Substantia nigra (tissue), 51 donors: ENCODE measurements at places on chromosomes 12 and 14.

- DNase-seq, result no peak
Measured at GRCh38 chr14:92487513-92488133, 26.0 kb upstream of the RIN3 start.

DNA sequence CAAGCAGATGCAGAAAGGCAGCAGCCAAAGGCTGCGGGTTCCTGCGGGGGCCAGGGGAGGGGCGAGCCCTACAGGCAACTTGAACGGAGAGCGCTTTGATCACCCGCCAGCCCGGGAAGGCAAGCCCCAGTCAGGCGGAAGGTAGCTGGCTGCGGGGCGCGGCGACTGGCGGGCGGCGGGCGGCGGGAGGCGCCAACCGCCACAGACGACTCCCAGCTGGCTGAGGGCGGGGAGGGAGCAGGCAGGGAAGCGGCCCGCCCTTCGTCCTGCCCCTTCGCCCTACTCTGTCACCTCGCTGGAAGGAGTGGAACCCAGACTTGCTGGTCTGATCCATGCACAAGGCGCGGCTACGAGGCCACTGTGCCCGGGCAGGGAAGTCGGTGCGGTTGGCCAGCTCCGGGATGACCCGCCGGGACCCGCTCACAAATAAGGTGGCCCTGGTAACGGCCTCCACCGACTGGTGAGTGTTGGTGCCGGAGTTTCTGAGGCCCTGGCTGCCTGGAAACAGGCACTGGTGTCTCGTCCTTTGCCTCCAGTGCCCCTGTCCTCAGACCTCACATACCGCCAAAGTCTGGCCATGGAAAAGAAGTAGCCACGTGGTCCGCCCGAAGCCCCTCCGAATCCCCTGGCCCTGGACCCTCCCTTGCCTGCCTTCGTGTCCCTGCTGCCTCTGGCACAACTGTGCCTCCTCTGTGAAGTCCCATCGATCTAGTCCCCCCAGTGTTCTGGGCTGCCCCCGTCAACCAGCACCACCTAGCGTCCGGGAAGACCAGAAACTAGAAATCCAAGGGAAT is 15.4 kb upstream of the CARMIL3 start:
- peak; percentile 78 for DNase-seq

DNA sequence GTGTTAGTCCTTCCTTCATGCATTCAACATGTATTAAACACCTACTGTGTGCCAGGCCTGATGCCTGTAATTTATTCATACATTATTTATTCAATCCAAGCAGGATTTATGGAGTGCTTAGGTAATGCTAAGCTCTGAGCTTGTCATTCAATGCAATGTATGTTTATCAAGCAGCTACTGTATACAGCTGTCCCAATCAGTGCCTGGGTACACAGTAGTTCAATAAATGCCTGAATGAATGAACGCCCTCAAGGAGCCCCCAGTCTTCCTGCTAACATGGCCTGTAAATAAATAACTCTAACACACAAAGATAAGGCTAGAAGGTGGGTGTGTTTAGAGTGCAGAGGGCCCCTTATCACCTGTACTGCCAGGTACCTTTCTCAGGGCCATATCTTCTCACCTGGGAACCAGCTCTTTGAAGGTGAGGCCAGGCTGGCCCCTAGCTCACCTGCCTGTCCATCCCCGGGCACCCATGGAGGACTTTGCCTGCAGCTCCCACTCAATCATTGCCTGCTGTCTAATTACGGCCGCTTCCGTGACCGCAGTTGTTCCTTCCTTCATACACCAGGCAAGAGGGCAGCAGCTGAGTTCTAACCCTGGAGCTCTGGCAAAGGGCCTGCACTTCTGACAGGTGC is 20.0 kb upstream of the KDM2B start:
- no peak for DNase-seq

- peak; percentile 50 for DNase-seq
Measured at GRCh38 chr12:132593938-132594358, 16.4 kb downstream of the LRCOL1 start.

DNA sequence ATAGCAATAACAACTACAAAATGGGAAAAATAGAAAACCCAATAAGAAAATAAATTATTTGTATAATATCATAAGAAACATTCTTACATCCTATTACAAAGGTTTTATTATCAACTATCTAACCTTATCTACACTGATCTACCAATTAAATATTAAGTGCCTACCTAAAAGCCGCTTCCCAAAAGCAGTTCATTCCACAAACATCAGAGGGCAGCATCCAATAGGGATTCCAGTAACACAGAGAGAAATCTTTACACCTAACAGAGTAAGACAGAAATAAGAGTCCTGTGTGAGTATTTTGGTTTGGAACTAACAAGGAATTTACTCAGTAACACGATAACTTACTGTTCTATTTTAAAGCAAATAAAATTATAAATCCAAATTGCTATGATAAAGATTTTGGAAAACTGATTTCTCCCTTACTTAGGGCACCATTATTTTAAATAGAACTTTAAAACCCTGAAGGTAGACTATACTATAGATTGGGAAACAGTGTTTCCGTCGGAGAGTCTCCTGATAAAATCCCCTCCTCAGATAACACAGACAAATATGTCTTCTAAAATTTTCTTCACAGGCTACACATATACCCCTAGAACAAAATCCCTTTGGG is 15.0 kb downstream of the GXYLT1 start:
- no peak for DNase-seq

DNA sequence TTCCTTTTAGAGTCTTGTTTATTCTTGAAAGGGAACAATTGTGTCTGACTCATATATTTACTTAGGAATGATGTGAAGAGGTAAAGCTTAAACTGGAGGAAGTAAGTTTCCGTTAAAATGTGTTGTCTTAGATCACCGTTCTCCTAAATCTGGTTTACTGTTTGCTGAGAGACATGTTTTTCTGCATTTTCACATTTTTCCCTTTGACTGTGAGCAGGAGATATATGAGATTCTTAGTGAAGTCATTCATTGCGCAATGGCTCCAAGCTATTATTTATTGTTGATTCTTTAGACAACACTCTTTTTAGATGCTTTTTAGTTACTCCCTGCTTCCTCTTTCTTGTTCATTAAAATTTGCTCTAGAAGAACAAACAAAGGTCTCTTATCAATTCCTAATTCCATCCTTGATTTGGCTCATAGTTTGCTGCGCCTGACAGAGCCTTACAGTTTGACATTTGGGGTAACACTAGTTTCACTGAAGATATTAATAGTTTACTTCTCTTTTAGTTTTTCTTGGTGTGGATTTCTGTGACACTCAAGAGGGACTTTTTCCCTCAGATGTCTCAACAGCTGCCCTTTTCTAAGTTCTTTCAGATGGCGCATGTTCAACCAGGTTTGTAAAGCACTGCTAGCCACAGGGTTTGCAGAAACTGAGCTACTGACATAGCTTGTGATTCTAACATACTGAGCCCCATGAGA is 11.4 kb downstream of the CLECL1 start:
- no peak for DNase-seq

GRCh38 chr12:110367181-110367864 is 36.2 kb downstream of the ANAPC7 start:
- DNase-seq, result no peak

DNA sequence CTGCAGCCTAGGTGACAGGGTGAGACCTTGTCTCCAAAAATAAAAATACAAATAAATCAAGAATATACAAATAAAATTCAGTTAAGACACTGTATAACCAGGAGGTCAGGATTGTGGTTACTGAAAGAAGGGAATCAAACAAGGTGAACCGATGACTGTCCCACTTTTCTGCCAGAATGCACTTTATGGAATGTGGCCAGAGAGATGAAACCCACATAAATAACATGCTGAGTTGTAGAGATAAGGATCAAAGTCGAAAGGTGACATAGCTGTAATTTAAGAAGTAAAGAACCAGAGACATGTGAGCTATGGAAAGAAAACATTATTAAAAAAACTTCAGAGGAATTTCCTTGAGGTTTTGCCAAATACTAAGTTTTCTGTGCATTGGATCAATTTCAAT is 1098.2 kb upstream of the USP15 start:
- DNase-seq, result no peak

DNA sequence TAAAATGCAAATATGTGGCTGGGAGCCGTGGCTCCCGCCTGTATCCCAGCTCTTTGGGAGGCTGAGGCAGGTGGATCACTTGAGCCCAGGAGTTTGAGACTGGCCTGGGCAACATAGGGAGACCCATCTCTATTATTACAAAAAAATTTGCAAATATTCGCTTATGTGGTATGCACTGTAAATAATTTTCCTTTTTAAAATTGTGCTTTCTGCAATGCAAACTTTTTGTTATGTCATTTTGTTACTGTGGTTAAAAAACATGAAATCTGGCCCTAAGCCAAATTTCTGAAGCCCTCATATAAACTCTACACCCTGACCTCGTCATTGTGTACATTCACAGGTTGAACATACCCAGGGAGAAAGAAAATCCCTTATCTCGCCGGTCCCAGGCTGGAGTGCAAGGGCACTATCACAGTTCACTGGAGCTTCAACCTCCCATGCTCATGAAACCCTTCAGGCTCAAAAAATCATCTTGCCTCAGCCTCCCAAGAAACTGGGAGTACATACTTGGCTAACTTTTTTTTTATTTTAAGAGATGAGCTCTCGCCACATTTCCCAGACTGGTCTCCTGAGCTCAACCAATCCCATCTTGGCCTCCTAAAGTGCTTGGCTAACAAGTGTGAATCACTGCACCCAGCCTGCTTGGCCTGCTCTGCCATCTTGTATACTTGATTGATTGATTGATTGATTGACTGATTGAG is 24.7 kb downstream of the TRAPPC6B start:
- DNase-seq, result no peak

- DNase-seq, result no peak
Measured at GRCh38 chr12:105025890-105026289, 39.8 kb downstream of the NOPCHAP1 start.

GRCh38 chr14:101291390-101291789 is 269.9 kb upstream of the DIO3 start:
- no peak for DNase-seq

DNA sequence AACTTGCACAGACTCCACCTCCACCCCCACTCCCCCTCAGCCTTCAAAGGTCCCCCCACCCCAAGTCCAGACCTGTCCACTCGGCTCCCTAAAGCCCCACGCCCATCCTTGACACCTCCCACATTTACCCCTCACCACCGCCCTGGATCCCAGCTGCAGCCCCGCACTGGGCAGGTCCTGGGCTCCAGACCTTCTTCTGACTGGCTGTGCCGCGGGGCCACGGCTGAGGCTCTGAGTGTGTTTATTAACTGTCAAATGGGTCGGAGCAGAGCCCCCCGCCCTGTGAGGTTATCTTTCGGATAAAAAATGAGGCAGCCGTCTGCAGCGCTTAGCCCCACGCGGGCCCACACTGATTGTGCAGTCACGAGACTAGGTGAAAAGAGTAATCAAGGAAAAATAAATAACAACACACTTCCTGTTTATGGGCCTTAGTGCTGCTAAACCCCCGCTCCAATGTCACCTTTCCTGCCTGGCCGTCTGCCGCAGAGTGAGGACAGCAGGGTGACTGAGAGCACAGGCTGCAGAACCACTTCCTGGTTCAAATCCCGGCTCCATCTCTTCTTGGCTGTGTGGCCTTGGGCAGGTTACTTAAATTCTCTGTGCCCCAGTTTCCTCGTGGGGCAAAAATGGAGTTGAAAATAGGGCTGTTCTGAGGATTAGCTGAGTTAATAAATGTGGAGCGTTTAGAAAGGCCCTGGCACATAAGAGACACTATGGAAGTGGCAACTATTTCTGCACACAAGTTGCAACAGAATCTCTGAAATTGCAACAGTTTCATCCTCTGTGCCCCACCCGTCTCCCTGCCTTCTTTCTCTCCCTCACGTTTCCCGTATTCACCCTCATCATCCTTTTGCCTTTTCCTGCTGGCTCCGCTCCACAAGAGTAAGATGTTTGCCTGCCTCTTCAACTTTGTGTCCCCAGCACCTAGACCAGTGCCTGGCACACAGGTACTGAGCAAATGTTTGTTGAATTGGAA is 9.4 kb downstream of the SETD1B start:
- no peak for DNase-seq

- no peak for DNase-seq
Measured at GRCh38 chr12:11886339-11886738, 184.4 kb upstream of the BCL2L14 start.

GRCh38 chr14:97350894-97351731 is 553.9 kb downstream of the VRK1 start:
- no peak for DNase-seq

DNA sequence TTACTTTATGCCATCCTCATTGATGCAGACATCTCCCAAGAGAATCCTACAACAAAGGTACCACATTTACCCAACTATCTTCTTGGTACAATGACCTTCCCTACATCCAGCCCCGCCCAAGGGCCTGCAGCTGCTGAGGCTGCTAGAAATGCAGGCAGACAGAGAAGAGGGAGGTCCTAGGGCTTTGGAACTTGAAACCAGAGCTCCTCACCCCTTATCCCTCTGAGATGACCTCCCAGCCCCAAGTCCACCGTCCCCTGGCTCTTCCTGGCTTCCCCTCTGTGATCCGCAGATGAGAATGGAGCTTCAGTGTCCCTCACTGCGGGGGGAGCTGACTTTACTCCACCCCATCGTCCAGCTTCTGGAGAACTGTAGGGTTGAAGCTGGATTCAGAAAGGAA is 1.6 kb upstream of the TNFRSF1A start:
- DNase-seq, result no peak

GRCh38 chr12:84822525-84822924 is 90.1 kb downstream of the SLC6A15 start:
- no peak for DNase-seq

DNA sequence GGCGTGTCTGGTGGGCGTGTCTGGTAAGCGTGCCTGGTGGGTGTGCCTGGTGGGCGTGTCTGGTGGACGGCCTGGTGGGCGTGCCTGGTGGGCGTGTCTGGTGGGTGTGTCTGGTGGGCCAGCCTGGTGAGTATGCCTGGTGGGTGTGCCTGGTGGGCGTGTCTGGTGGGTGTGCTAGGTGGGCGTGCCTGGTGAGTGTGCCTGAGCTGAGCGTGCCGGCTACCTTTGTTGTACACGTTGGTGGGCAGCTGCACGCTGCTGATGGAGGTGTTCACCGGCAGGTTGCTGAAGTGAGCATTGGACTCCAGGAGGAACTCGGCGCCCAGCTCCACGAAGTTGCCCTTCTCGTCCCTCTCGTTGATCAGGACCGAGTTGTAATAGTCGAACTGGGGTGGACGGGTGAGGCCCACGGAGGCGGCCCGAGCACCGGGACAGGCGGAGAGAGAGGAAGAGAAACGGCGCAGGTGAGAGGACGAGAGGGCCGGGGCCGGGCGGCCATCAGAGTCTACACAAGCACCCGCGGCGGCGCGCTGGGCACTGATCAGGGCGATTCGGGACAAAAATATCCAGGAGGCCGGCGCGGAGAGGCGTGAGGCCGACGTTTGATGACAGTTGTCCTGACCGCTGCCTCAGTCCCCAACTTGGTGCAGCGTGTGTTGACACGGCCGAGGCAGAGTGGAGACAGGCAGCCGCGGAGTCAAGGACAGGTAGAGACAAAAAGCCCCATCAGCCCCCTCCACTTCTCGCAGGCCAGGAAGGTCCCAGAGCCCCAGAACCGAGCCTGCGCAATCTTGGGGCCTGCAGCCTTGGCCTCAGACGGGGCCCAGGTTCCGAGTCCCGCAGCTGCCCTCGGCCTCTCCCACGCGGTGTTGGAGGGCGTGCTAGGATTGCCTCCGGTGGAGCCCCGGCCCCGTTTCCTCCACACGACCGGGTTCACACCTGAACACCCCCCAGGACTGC is 10.5 kb downstream of the CACNA2D4 start:
- no peak for DNase-seq

GRCh38 chr12:67091204-67091603 is 178.0 kb upstream of the CAND1 start:
- DNase-seq, result no peak
